ENCODE measurements at places on chromosomes 16 and 17.

- peak; percentile 89 for DNase-seq
These were observed 40.5 kb upstream of the ATP2A3 start for GRCh38 chr17:4004517-4005295.

- no peak for DNase-seq
These were observed 1.6 kb upstream of the ATP6V0C start for GRCh38 chr16:2511996-2512734.

DNA sequence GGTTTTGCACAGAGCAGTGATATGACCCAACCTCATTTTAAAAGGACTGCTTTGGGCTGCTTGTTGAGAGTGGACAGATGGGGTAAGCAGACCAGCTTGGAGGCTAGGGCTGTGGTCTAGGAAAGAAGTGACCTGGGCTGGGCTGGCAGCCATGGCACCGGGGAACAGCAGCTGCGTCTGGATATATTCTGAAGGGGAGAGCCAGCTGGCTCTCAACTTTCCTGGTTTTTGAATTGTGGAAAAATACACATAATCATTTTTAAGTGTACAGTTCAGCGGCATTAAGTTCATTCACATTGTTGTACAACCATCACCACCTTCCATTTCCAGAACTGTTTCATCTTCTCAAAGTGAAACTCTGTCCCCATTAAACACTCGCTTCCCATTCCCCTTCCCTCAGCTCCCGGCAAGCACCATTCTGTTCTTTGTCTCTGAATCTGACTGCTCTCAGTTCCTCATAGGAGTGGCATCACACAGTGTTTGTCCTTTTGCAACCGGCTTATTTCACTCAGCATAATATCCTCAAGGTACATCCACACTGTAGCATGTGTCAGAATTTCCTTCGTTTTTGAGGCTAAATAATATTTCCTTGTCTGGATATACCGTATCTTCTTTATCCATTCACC is 113.2 kb downstream of the SPECC1 start:
- DNase-seq: no peak

- no peak for DNase-seq
These were observed 77.0 kb downstream of the METRNL start for GRCh38 chr17:83156408-83156807.

DNA sequence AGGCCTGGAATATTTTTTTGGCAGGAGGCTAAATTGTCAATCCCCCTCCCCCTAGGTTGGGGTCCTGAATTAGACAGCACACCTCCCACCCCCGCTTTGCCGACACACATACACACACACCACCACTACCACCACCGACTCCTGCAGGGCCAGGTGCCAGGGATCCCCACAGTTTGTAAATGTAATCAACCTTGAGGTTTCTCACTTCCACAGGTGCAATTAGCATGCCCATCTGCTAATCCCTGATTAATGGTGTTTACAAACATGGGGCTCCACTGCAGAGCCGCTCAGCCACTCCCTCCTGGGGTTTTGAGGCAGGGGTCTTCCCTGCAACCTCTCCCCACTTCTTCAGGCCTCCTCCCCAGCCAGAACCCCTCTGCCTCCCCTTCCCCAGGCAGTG is 11.8 kb downstream of the MRM1 start:
- DNase-seq: no peak

DNA sequence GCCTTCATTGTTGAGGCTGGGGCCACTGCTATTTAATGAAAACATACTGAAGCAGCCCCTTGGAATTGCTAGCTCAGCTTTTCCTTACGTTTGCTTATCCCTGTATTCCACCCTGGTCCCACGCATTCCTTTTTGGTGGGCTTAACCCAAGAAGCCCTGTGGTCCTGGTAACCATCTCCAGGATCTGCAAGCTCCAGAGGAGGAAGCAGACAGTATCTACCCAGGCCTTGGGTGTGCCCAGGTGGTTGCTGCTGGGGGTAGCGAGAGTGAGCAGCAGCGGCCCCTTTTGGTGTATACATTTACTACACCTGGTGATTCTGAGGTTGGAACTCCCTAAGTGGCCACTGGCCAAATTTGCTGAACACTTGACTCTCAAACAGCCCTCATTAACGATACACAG is 97.7 kb downstream of the CBLN1 start:
- no peak for DNase-seq

DNA sequence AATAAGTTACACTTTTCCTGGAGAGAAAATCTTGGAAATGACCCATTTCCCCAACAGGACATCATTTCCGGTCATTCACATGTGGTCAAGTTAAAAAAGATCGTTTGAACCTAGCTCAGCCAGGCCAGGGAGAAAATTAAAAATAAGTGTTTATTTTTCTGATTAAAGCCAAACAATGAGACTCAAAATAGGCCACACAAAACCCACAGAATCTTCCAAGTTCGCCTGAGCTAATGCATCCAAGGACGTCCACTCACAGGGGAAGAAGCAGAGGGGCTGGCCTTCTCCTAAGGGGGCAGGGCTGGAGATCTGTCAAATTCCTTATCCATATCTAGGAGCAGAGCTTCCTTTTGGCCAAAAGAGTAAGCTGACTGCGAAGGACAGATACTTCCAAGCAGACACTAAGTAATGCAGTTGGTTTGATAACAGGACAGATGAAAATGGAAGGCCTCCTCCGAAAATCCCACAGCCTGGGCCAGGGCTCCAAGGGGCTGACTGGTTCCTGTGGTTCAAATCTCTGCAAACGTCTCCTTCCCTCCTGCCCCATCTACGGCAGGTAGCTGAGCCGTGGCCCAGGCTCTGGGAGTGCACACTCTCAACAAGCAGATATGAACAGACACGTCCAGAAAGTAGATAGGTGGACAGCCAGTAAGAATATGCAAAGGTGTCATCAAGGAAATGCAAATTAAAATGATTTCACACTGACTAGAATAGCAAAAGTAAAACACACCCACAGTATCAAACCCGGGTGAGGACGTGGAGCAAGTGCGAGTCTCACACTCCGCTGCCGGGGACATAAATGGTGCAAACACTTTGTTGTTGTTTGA is 98.5 kb downstream of the MRM3 start:
- no peak for DNase-seq

DNA sequence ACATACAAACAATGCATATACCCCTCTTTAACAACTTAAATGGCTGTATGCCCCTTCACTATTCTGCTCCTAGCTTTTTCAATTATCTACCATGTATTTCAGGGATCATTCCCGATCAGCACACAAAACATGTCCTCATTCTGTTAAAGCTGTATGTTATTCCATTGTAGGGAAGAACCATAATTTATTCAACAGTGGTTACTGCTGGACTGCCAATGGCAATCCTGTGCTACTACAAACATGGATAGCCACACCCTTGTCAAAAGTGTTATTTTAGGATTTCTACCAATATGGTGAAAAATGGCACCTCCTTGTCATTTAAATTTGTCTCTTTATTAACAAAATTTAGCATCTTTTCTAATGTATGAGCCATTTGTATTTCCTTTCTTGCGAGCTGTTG is 85.1 kb upstream of the BCAR1 start:
- no peak for DNase-seq

- no peak for DNase-seq
These were observed 75.3 kb upstream of the TBC1D3K start for GRCh38 chr17:37848690-37849616.

DNA sequence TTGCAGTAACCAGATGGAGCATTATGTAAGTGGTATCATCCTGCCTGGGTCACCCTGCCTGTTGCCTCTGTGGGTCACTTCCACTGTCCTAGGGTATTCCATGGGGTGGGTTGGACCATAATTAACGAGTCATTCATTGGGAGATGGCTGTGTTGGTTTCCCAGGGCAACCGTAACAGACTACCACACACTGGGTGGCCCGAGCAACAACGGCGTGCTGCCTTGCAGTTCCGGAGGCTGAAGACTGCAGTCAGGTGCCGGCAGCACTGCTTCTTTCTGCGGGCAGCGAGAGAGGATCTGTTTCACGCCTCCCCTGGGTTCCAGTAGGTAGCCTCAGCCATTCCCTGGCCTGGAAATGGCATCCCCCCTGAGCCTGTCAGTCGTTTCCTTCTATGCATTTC is 28.9 kb upstream of the CMIP start:
- DNase-seq: no peak

DNA sequence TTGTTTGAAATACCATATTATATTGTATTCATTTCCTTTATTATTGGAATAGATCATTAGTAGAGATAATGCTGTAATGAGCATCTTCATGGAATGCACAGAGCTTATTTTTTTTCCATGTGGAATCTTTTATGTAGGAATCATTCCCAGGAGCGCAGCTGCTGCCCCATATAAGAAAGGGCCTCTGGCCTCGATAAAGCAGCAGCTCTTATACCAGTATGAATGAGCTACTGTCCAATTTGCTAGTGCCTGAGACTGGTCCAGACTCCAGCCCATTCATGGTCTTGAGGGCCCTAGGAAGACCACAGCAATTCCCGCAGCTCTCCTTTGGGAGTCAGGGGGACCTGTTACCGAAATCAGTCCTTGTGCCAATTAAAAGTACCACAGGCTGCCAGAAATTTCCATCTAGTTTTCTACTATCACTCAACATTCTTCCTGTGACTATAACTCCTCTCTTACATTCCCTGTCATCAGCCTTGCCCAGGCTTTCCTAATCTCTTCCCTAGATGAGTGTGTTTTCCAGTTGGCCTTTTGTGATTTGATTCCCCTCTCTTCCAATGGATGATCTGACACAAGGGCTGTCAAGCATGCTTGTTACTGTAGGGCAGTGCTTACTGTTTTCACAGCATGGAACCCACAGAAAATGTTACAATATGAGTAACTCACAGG is 1.9 kb downstream of the ZNF843 start:
- DNase-seq: no peak

DNA sequence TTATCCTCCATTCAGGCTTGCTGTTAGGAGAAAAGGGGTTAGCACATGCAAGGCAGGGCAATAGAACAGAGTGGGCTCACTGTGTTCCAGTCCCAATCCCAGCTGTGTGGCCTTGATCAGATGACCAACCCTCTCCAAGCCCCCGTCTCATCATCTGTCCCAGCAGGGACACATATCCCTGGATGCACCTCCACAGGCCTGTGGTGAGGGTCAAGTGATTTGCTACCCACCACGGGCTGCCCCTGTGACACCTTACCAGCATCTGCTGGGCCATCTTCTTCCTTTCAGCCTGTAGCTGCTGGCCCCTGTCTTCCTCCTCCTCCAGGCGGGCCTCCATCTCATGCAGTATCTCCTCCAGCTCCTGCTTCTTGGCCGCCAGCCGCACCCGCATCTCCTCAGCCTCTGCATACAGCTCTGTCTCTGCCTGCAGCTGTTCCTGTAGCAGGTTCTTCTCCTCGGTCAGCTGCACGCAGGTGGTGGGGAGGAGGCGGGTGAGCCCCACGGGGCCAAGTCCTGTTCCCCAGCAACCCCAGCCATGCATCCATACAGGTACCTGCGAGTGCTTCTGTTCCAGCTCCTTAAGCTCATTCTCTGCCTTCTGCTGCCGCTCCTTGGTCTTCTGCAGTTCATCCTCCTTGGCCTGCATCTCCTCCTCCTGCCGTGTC is 91.3 kb downstream of the NDE1 start:
- peak; percentile 39 for DNase-seq

GRCh38 chr17:71667661-71668060 is 453.2 kb upstream of the SOX9 start:
- no peak for DNase-seq

- peak; percentile 85 for DNase-seq
These were observed at the start of gene THRA for GRCh38 chr17:40062329-40063186. THRA (plus strand) TSS chr17:40062965; CDS start chr17:40074489, 11,524 bp downstream.

GRCh38 chr16:71724320-71724751 is at the start of gene PHLPP2:
PHLPP2 (minus strand) TSS chr16:71724701; CDS start chr16:71714795, 9,906 bp downstream.
- no peak for DNase-seq

- no peak for DNase-seq
These were observed 147.9 kb downstream of the STXBP4 start for GRCh38 chr17:55116440-55116914.

DNA sequence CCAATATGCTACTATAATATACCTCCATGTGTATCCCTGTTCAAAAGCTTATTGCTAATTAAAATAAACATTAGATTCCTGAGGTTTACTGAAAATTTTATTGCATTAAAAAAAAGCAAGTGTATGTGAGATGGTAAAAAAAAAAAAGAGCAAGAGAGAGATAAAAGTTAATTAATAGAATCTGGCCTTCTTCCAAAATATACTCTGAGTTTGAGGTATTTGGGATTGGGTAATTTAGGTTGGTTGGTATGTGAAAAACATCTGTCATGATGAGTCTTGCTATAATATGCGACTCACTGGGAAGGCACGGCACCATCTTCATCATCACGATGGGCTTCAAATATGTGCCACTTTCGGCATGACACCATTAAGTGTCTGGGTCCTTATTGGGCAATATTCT is 711.1 kb upstream of the SOX9 start:
- DNase-seq: no peak

- no peak for DNase-seq
These were observed 34.6 kb downstream of the TBCD start for GRCh38 chr17:82786427-82786826.

DNA sequence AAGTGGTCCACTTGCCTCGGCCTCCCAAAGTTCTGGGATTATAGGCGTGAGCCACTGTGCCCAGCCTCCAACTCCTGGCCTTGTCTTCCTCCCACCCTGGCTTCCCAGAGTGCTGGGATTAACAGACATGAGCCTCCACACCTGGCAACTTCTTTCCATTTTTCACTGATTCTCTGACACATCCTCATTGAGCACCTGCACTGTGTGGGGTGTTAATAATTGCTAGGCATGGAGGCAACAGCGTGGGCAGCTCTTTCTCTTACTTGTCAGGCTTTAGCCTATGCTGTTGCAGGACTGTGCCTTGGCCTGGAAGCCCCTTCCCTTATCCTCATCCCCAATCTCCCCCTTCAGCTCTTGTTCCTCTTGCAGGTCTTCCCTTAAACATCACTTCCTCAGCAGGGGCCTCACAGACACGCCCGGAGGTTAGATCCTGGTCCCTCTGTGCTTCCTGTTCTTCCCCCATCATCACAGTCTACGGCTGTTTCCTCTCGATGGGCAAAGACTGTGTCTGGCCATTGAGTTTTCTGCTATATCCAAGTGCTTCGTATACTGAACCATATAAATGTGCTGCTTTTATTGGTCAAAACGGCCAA is 7.9 kb downstream of the QPRT start:
- no peak for DNase-seq

DNA sequence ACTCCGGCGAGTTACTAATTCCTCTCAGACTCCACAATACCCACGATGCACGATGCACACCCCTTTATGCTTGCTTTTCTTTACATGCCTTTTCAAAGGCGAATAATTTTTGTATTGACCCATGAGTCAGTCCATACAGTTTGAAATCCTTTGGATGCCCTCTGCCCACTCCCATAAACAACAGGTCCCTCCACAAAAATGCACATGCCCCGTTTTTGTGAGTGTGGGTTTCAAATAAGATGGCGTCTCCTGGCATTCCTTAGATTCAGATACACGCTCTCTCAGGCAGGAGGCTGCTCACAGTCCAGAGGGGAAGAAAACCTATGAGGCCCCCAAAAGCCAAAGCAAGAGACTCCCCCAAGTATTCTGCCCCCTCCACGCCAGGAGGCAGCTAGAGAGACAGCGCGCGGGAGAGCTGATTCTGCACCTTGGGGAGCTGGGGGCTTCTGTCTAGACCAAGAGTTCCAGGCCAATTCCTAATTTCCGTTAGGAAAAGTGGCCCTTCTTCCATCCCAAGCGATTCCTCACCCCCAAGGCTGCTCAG is 19.6 kb upstream of the HOXB9 start:
- no peak for DNase-seq

- no peak for DNase-seq
These were observed 1.4 kb upstream of the SLC5A11 start for GRCh38 chr16:24844101-24845030.

Measured in pancreas (tissue), 10 donors.